ENCODE measurements at places on chromosomes 4 and X.

DNA sequence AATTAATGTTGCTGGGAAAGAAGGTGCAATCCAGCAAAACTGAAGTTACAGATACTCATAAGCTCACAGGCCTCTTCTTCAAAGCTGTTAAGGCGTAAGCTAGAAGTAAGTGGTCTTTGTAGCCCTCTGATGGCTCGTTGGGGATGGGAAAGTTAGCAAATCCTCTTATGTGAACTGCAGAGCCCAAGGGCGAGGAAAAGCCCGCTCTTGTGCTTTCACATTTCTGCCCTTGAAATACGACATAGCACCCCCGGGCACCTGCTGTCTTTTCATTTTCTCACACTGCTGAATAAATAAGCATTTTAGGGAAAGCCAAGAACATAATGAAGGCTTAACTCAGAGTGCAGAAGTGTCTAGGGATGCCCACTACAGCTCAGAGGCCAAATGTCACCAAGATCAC is 73.1 kb upstream of the SORBS2 start:
- no peak for DNase-seq

DNA sequence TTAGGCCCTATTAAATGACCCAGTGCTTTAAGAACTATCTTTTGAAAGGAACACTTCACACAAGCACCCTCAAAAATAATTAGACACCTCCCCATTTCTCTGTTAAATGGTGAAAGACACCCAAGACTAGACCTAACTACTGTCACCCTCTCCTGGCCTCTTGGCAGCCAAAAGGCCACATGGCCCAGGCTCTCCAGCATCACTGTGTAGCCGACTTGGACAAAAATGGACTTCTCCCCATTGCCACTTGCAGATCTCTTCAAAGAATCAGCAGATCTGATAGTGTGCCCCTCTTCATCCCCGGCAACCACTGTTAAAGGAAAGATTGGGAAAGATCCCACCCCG is 2.0 kb downstream of the MID1IP1 start:
- no peak for DNase-seq

DNA sequence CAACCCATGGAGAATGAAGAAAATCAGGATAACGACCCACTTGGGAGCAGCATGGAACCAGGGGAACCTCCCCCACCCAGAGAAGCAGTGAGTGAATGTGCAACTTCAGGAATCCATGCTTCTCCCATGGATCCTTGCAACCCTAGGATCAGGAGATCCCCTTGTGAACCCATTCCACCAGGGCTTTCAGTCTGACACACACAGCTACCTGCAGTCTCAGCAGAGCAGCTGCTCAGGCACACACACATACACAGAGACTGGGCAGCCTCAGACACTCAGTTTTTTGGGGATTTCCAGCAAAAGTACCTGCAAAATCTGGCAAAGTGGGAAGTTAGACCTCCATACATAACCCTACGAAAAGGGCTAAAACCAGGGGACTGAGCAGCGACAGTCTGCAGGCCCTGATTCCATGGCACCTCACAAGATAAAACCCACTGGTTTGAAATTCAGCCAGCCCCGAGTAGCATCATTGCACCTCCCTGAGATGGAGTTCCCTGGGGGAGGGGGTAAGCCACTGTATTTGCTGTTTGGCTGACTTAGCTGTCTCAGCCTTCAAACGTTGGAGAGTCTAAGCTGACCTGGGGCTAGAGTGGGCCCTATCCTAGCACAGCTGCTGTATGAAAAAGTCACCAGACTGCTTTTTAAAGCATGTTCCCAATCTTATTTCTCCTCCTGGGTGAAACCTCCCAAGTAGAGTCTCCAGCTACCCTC is 737.5 kb upstream of the NDST4 start:
- no peak for DNase-seq

GRCh38 chr4:1593458-1593857 is 90.7 kb downstream of the FAM53A start:
- no peak for DNase-seq

- no peak for DNase-seq
Measured at GRCh38 chr4:186666252-186666651, 57.4 kb downstream of the FAT1 start.

- no peak for DNase-seq
Measured at GRCh38 chr4:188299161-188299560, 159.9 kb downstream of the TRIML1 start.

DNA sequence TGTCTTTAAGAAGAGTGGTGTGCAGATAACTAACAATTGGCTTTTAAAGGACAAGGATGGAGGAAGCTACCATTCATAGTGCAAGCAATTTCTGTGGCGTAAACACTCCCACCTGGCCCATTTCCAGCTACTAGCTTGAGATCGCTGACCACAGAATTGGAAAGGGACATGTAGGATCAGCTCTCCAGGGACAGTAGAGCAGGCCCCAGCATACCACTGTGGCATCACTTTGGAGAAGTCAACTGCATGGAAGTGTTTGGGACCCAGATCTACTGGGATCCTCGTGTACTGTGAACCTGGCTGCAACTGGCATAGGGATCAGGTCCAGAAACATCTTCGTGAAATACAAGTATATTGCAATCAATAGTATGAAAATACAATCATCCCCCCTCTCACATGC is 515.0 kb downstream of the INPP4B start:
- no peak for DNase-seq

- DNase-seq, result no peak
Measured at GRCh38 chr4:76023389-76023788, at the start of gene CXCL10. Gene CXCL10 (minus strand): TSS chr4:76023497. CDS start chr4:76023431, 66 bp downstream.

- DNase-seq, result no peak
Measured at GRCh38 chr4:41156574-41156973, 57.8 kb downstream of the APBB2 start.

DNA sequence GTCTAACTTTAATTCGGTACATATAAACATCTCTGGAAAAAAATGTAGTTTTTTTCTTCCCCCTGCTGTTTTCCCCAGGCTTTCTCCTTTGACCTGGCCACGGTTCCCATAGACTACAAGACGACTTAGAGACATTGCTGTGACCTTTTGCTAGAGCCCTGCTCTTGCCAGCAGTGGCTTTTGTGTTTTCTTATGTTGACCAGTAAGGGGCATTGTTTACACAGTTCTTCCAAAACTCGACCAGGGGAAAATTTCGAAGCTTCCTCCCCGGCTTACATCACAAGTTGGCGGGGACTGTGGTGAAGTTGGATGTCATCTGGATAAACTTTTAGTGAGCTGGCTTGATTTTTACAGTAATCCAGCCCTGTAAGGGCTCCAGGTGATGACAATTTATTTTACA is 9.3 kb downstream of the CCDC160 start:
- DNase-seq, result no peak

Measured in activated CD4-positive, CD25-positive, alpha-beta regulatory T cell treated with anti-CD3 and anti-CD28 coated beads, Interleukin-2, amount 50 U/mL, for 16 hours (primary cell).